Right lobe of liver (tissue), 6 donors: ENCODE measurements at places on chromosomes 1 and 21.

DNA sequence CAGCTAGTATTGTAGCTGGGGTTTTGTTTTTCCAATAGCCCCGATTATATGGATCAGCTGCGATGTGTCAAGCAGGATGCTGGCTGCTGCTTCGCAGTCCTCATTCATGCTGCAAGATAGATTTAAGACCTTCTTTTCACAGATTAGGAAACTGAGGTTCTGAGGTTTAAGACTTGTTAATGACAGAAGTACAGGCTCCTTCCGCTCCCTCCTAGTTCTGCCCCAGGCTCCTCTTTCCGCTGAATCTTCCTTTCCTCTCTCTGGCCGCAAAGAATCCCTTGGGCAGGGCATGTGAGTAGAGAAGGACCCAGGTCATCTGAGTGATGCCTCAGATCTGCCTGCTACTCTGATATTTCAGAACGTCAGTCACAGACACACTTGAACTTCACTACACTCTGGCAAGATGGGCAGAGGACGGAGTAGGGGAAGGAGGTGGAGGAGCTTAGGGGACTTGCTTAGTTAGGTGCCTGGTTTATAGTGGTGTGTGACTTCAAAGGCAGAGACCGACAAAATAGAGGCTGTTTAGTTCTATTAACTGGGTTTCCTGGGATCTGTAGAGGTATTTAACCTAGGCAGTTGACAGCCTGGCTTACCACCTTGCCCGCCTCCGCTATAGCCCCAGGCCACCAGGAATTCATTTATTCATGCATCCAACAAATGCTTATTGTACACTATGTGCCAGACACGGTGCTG, 4.2 kb downstream of the IGSF21 start:
- no peak for DNase-seq

- DNase-seq: no peak
Measured at GRCh38 chr21:15209224-15209623, 144.4 kb upstream of the NRIP1 start.

GRCh38 chr1:93621246-93621645, 60.4 kb downstream of the BCAR3 start:
- no peak for DNase-seq

DNA sequence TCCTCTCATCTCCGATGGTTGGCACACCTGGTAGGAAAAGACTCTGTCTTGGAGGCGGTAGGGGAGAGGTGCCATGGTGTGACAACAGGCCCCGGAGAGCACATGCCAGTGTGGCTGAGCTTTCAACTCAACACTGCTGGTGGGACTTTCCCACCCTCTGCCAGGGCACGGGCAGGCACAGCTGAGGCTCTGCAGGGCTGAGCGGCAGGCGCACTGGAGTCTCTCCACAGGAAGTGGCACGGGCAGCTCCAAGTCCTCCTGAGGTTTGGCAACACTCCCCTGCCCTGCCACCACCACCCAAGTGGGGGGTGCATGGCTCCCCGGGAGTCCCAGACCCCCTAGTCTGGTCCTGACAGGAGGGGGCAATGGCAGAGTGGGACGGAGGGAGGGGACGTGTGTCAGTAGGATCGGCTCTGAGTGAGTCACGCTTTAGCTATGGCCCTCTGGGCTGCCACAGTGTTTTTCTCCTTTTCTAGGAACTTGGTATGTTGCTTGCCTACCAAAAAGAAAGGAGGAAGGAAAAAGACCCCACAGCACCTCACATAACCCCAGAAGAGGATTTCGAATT, 27.3 kb upstream of the EVA1B start:
- no peak for DNase-seq

GRCh38 chr1:236522937-236523703, 662 bp upstream of the LGALS8 start:
- DNase-seq: peak; percentile 59

DNA sequence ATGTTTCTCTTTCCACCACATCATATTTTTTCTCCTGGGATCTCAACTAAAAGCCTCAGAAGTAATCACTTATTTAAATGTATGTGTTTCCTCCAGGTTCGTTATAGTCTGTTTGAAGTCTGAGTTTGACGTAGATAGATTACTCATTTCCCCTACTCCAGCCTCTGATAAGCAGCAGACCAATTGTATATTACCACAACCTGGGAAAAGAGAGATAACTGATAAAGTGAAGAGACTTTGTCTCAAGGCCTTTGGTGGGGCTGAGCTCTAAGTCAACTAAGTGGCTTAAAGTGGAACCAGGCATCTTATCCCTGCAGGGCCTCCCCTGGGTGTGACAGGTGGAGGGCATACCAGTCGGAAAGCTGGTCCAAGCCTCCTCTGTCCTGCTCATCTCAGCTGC, 34.9 kb upstream of the CACNA1E start:
- DNase-seq: no peak

DNA sequence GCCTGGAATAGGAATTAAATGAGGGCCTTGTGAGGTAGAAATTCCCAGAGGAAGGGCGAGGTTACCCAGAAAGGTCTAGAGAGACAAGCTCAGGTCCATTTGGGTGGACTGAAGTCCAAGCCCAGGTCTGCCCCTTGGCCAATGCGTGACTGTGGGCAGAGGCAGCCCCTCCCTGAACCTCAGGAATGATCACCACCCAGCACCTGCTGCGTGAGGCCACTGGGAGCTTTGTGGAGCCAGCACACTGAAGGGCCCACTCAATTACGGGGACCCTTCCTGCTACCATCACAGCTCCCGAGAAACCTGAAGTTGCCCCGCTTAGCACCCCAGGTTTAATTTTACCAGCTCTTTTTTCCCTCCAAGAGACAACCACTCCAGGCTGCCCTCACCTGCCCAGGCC, 6.5 kb upstream of the MATN1 start:
- DNase-seq: no peak

- no peak for DNase-seq
Measured at GRCh38 chr21:34874684-34875513, 174.2 kb downstream of the RUNX1 start.

DNA sequence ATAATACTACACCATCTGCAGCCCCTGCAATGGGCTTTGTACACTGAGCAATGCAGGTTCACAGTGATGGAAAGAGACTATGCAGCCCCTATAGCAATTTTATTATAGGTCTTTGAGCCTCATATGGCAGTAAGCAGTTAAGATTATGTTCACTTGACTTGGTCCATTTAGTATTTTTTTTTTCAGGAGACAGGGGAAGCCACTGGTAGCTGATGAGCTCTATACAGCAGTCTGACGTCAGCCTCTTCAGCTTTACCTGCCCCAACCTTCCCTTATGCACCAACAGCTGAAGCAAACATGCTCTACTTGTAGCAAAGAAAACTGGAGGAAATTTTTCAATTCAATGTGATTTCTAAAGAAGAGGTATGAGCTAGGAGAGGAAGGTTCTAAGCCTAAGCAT, 32.2 kb downstream of the AIDA start:
- no peak for DNase-seq

GRCh38 chr1:161706482-161707347, at the start of gene FCRLA:
TSS of gene FCRLA (plus strand) at chr1:161707229. CDS start at chr1:161707265, 36 bp downstream.
- no peak for DNase-seq

- no peak for DNase-seq
Measured at GRCh38 chr1:179776831-179777230, 33.7 kb downstream of the FAM163A start.

DNA sequence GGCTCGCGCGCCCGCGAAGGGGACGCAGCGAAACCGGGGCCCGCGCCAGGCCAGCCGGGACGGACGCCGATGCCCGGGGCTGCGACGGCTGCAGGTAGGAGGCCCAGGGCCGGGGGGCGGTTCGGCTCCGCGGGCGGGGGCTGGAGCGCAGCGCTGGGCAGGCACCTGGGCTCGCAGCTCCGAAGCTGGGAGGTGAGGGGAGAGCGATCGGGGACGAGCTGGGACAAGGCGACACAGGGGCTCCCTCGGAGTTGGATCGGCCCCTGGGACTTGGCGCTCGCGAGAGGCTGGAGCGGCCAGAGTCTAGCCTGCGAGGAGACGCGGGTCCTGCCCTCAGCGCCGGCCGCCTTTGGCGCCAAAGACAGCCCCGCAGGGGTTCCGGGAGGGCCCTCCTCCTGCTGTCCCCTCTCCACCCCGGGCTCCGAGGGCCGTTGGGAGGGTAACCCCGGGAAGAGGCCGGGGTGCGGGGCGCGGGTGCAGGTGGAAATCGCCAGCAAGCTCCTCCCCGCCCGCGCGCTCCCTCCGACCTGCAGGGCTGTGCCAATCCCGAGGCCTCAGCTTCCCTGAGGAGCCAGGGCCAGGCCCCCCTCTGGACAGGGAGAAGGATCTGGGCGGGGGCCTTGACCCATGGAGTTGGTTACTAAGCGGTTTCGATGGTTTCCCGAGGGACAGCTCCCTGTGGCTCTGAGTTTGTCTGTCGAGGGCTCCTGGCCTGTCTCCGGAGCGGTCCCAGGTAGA, 401 bp downstream of the TP73 start:
- peak; percentile 46 for DNase-seq

DNA sequence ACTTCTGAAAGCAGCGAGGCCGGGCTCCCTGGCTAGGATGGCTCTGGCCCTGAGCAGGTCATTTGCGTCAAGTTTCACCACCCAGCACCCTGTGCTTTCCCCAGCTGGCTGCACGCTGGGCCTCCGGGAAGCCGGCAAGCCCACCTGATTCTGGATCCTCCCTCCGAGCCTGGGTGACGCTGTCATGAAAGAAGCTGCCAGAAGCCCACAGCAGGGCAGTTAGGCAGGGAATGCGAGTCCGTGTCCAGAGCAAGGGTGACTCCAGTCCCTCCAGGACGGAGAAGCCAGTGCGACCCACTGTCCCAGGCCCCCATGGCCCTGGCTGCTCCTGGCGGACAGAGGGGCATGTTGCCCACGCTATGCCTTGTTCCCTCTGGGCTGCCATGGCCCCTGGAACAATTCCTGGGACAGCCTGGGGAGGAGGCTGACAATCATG, 44.4 kb upstream of the PCBP3 start:
- peak; percentile 28 for DNase-seq

DNA sequence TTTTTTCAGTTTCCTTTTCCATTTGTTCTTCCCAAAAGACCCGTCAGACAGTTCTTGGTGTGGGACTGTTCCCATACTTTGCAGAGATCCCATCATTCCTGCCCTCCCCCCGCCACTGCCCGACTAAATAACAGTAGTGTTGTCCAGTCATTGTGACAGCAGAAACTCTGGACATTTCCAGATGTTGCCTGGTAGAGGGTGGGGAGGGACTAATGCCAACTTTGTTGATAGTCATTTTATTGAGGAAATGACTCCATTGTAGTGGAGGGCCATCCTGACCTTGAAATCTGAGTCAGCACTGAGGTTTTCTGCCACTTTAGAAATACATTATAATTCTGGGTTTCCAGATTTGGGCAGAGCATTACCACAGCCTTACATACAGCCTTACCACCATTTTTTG, 85.4 kb downstream of the CEP350 start:
- DNase-seq: no peak

- DNase-seq: no peak
Measured at GRCh38 chr1:181557313-181557712, 74.0 kb downstream of the CACNA1E start.

- no peak for DNase-seq
Measured at GRCh38 chr21:29523646-29524045, 224.9 kb downstream of the BACH1 start.

DNA sequence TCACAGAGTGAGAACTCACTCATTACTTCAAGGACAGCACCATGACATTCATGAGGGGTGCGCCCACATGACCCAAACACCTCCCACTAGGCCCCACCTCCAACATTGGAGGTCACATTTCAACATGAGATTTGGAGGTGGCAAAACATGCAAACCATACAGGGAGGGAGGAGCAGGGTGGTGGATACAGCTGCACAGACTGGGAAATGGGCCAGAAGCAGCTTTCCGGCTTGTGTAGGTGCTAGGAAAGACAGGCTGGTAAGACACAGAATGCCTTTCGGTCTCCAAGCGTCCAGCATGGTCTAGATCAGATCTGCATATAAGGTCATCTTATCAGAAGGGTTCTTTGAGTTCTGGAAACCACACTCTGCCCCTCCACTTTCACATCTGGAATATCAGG, 35.1 kb upstream of the TINAGL1 start:
- no peak for DNase-seq

GRCh38 chr1:228058172-228058948, 24.1 kb upstream of the ARF1 start:
- DNase-seq: no peak

GRCh38 chr1:91171898-91172297, 150.1 kb upstream of the ZNF644 start:
- DNase-seq: no peak

DNA sequence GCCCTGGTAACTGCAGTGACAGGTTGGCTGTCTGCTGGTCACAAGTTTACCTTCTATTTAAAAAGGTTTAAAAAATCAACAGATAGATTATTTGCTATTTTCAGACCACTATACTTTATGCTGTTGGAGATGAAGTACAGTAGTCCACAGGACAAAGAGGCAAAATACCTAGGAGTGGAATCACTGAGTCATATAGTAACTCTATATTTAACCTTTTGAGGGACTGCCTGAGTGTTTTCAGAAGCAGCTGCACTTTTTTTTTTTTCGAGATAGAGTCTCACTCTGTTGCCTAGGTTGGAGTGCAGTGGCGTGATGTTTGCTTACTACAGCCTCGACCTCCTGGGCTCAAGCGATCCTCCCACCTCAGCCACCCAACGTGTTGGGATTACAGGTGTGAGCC, 11.7 kb downstream of the CNIH4 start:
- DNase-seq: no peak

DNA sequence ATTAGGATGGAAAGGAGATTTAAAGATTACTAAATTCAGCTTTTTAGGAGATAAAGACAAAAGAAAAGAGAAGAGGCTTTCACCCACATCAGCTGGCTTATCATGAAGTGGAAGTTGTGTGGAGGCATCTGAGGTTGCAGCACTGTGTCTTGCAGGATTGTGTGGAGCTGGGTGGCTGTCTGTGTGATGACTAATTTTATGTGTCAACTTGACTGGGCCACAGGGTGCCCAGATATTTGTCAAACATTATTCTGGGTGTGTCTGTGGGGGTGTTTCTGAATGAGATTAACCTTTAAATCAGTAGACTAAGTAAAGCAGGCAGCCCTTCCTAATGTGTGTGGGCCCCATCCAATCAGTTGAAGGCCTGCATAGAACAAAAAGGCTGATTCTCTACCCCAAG, 3.9 kb downstream of the KCNA10 start:
- no peak for DNase-seq

DNA sequence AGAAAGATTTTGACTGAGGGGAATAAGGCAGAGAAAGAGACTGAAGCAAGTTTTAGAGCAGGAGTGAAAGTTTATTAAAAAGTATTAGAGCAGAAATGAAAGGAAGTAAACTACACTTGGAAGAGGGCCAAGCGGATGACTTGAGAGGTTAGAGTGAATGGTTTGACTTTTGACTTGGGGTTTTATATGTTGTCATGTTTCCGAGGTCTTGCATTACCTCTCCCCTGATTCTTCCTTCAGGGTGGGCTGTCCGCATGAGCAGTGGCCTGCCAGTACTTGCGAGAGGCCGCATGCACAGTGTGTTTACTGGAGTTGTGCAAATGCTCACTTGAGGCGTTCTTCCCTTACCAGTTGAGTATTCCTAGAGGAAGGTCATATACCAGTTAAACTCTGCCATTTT, 13.0 kb upstream of the DENND2D start:
- DNase-seq: no peak

DNA sequence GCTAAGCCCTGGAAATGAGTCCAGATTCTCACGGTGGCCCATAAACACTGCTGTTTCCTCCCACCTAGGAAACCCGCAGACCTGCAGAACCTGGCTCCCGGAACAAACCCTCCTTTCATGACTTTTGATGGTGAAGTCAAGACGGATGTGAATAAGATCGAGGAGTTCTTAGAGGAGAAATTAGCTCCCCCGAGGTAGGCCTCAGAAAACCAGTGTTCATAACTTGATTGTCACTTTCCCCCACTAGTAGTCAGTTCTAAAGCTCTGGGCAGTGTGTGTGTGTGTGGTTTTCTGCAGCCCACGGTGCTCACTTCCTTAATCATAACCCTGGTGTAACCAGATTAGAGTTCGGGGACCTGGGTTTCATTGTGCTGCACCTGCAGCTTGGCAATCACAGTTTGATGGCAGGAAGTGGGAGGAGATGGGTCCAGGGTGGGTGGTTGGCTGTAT, 39.1 kb downstream of the CLIC6 start:
- DNase-seq: no peak
